ENCODE measurements at places on chromosomes 12 and 14.

- DNase-seq: no peak
Measured at GRCh38 chr12:132109741-132110140, 34.4 kb downstream of the DDX51 start.

DNA sequence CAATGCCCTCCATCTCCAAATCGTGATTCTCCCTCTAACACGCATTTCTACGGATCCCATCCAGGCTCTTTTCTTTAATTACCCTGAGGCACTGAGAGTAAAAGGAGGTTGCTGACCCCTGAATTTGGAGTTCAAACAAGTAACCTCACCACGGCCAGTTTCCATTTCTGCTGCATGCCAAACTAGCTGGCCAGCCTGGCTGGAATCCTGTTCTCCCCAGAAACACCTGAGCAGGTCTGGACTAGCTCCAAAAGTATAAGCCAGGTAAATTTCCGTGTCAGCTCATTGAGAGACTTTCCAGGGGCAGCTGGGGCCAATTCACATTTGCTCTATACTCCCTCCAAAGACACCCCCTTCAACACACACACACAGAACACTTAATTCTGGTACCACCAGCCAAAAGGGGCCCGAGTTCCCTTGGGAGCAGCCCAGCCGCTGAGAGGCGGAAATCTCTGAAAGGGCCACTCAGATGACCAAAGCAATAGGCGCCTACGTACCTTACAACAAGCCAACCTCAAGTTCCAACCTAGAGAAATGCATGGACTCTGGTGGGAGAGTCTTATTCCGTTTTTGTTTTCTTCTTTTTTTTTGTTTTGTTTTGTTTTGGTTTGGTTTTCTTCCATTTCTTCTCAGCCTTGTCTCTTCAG is 131.4 kb downstream of the NDUFA12 start:
- no peak for DNase-seq

DNA sequence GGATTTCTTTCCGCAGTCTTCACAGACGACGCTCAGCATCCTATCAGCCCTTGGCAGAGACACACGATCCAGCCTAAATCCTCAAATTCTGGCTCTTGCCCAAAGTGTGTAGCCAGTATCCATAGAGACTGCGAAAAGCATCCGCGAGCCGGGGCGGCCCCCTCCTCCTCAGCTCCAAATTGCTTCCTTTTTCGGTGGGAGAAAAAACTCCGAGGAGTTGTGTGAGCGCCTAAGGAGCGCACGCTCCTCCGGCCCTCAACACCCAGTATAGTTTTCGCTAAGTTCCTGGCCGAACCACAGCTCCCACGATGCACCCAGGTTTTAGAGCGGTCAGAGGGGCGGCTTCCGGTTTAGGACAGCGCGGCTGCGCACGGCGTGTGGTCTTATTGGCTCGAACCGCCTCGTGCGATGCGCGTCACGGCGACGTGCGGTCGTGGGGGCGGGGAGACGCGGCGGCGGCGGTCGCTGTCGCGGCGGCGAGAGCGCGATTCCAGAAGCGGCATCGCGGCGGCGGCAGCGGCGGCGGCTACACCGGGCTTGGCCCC is at the start of gene ADIPOR2:
ADIPOR2 (plus strand) TSS at position 493 of the 545 bp plus-strand sequence. CDS start 63,274 bp downstream, outside the sequence.
- peak; percentile 100 for DNase-seq

DNA sequence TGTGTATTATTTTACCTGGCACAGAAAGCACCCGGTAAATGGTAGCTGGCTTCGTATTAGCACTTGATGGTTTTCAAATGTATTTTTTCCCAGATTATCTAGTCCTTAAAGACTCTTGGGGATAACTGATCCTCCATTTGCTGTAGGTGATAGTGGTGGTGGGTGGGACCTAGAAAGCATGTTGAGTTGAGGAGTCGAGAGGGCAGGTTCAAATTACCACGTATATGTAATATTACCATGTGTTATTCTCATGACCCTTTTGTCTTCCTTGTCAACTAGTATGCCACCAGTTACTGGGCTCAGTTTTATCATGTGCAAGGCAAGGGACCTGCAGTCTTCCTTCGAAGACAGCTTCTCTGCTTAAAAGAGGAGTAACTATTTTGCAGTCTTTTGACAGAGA is 1.8 kb downstream of the GLRX5 start:
- DNase-seq: no peak

- no peak for DNase-seq
Measured at GRCh38 chr12:99772274-99772673, 124.7 kb downstream of the GARIN6 start.

GRCh38 chr12:12881151-12881909 is 10.0 kb upstream of the GPRC5A start:
- DNase-seq: no peak

- DNase-seq: no peak
Measured at GRCh38 chr12:78037707-78038106, 207.0 kb downstream of the NAV3 start.

GRCh38 chr12:49953961-49954846 is 3.7 kb downstream of the AQP2 start:
- DNase-seq: no peak

- no peak for DNase-seq
Measured at GRCh38 chr12:8960176-8960575, 10.7 kb upstream of the M6PR start.

DNA sequence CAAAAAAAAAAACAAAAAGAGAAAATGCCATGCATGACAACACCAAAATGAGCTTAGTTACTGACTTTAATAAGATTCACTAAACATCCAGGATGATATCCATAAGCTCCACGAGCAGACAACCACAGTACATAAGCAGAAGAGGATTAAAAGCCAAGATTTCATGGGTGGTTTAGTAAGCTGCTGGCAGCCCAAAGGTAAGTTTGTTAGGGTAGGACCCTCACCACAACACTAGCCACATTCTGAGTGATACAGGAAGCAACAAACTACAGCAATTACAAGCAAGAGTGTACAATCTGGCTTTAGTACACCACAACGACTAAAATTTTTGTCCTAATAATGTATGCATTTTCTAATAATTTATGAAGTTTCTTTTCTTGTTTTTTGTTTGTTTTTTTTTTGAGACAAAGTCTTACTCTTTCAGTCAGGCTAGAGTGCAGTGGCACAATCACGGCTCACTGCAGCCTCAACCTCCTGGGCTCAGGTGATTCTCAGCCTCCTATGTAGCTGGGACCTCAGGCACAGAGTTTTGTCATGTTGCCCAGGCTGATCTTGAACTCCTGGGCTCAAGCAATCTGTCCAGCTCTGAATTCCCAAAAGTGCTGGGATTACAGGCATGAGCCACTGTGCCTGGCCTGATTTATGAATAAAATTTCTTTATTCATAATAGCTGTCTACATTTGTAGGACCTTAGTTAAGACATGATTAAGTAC is 221.4 kb downstream of the MED13L start:
- DNase-seq: no peak

GRCh38 chr14:32693114-32693513 is 245.6 kb upstream of the NPAS3 start:
- no peak for DNase-seq

- DNase-seq: peak; percentile 59
Measured at GRCh38 chr12:130266751-130267150, 70.9 kb upstream of the PIWIL1 start.

DNA sequence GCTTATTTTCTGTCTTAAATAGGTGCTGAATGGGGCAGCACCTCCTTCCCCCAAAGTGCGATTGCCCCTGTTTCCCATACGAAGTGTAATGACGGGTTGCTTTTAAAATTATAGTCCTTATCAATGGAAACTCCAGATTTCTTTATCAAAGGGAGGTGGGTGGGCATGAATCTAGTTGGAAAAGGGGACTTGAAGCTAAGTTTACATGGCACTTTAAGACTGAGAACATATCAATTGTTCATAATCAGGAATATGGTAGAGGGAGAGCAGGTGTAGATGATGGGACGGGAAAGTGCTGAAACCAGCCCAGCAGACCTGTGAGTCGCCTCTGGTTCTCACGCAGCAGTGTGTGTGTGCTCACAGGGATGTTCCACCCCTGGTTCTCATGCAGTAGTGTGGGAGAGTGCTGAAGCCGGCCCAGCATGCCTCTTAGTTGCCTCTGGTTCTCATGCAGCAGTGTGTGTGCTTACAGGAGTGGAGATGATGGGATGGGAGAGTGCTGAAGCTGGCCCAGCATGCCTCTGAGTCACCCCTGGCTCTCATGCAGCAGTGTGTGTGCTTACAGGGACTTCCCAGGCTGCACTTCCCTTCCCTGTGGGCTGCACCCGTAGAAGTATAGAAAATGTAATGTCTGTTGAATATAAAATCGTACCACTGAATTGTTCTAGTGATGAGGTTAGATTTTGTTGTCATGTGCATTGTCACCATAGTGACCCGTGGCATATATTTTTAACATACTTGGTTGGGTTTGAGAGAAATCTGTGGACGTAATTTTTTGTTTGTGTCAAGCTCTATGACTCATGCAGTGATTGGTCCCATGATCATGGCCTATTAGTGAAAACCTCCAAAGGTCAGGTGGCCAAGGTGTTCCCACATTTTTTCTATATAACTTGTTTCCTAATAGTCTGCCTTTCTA is 51.6 kb downstream of the GPATCH2L start:
- DNase-seq: no peak

- DNase-seq: no peak
Measured at GRCh38 chr12:122106843-122107242, 28.3 kb downstream of the MLXIP start.

All from NT2/D1 (cell line).